ENCODE measurements at places on chromosomes 1 and 21.

- no peak for DNase-seq
Observed at GRCh38 chr21:25373126-25374082, 233.9 kb downstream of the MRPL39 start.

GRCh38 chr1:235067396-235068157 lies 61.1 kb downstream of the TOMM20 start:
- DNase-seq: peak; percentile 27

- peak; percentile 81 for DNase-seq
Observed at GRCh38 chr1:20212685-20213331, 26.5 kb upstream of the PLA2G2C start.

DNA sequence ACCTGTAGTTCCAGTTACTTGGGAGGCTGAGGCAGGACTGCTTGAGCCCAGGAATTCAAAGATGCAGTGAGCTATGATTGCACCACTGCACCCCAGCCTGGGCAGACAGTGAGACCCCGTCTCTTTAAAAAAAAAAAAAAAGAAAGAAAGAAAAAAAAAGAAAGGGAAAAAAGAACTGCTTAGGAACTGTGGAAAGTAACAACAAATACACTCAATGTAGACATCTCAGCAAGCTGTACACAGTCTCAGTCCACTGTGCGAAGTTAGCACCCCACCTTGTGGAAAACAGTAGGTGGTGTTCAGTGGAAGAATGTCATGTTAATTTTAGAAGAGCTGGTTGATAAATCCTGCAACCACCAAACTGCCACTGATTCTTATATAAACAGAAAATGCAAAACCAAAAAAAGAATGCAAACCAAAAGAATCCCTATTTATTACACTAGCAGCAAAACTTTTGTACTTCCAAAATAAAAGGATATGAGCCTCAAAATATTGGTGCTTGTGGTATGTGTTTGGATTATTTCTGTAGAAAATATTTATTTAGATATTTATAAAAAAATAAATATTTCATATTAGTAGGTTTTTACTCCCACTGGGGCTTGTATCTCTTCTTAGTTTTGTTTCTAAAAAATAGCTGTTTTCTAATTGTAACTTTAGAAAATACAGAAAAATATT lies 31.1 kb downstream of the ALG14 start:
- DNase-seq: peak; percentile 48

GRCh38 chr1:5943343-5944124 lies 48.7 kb downstream of the NPHP4 start:
- no peak for DNase-seq

DNA sequence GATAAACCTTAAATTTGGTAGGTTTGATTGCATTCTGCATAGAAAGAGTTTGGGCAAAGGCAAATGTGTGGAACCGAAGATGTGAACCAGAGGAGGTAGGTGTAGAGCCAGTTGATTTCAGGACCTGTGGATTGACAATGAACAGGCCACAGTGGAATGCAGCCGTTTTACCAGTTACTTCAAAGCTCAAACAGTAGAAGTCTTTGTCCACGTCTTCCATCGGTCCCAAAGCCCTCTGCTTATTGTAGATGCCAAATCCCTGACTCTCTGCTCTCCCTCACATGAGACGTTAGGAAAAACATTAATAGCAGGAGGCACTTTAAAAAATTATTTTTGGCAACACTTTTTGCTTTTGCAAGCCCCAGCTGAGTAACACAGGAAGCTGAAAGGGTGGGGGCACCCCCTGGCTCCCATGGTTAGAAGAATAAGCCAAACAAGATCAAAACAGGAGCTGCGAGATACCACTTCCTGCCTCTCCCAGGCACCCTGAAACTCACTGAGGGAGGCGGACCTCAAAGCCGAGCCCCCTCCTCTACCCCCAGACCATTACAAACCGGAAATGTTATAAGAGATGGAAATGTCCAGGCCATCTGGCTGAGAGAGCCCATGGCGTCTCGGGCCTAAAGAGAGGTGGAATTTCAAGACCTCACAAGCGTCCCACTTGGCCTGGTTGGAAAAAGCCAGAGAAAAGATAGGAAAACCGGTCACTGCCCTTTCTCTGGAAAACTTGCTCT lies 13.5 kb downstream of the TRAF3IP3 start:
- no peak for DNase-seq

GRCh38 chr1:69195136-69195535 lies 372.6 kb upstream of the LRRC7 start:
- no peak for DNase-seq

GRCh38 chr21:36628761-36629460 lies 70.0 kb upstream of the SIM2 start:
- DNase-seq: no peak

DNA sequence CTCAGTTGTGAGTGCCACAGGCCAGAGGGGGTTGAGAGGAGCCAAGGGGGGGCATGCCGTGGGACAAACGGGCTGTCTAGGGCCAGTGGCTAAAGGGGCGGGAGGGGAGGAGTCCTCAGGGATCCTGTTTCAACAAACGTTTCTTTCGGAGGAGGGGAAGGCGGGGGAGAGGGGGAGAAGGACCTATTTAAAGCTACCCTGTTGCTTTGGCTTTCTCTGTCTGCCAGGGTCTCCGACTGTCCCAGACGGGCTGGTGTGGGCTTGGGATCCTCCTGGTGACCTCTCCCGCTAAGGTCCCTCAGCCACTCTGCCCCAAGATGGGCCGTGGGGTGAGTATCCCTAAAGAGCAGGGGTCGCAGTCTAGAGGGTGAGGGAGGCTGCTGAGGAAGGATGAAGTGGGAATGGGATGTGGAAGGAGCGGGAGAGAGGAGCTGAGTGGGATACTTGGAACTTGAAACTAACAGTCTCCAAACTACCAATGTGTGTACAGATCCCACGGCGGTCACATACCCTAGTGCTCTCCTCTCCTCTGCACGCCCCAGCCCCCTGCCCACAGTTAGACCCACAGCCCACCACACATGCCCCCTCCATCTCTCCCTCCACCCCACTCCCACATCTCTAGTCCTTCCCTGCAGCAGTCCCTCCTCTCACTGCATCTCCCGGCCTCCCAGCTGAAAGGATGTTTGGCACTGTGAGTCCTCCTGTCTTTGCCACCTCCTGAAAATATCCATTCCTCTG lies at the start of gene ATP1A2:
ATP1A2 (plus strand) TSS at position 215 of the 738 bp plus-strand sequence; CDS start at position 318, 103 bp downstream.
- DNase-seq: no peak

GRCh38 chr1:204338997-204339396 lies 20.7 kb downstream of the PLEKHA6 start:
- no peak for DNase-seq

- DNase-seq: no peak
Observed at GRCh38 chr1:54699936-54700525, 15.6 kb upstream of the TTC4 start.

- DNase-seq: peak; percentile 13
Observed at GRCh38 chr1:63277195-63278192, 44.9 kb upstream of the FOXD3 start.

Measured in COR-L47 (cell line).